ENCODE measurements at places on chromosomes 5 and 9.

- DNase-seq: no peak
Observed at GRCh38 chr5:14222206-14222605, 79.1 kb downstream of the TRIO start.

DNA sequence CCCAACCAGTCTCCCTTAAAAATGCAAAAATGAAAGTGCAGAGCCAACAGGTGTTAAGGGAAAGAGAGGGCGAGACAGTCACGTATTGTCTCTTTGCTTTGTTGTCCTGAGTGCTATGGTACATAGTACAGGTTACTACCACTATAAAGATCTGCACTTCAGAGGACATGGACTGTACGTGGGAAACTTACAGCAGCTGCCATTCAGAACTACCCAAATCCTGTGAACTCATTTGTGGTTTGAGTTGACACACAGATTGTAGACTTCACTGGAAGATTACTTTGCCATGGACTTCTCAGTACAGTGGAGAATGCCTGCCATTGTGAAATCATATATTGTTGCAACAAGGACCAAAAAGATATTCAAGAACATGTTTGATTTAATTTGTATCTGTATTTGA lies 34.8 kb downstream of the FBXO38 start:
- DNase-seq: no peak

- no peak for DNase-seq
Observed at GRCh38 chr9:22124263-22125011, 115.3 kb upstream of the CDKN2B start.

- DNase-seq: no peak
Observed at GRCh38 chr5:105501315-105501714, 1938.7 kb upstream of the NUDT12 start.

GRCh38 chr5:35877655-35878054 lies 21.0 kb downstream of the IL7R start:
- no peak for DNase-seq

DNA sequence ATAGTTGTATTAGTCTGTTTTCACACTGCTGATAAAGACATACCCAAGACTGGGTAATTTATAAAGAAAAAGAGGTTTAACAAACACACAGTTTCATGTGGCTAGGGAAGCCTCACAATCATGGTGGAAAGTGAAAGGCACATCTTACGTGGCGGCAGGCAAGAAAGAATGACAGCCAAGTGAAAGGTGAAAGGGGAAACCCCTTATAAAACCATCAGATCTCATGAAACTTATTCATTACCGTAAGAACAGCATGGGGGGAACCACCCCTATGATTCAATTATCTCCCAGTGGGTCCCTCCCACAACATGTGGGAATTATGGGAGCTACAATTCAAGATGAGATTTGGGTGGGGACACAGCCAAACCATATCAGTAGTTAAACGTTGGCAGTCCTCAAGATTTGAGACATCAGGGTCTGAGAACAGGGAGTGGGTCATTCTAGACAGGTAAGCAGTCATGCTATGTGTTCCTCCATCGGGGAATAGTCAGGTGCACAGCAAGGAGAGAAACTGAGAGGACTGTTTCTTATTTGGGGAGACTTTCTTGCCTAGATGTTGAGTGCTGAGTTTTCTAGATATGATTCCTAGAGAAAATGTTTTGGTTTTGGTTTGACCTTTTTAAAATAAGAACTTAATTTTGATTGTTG lies 45.8 kb upstream of the ENTREP1 start:
- DNase-seq: no peak

DNA sequence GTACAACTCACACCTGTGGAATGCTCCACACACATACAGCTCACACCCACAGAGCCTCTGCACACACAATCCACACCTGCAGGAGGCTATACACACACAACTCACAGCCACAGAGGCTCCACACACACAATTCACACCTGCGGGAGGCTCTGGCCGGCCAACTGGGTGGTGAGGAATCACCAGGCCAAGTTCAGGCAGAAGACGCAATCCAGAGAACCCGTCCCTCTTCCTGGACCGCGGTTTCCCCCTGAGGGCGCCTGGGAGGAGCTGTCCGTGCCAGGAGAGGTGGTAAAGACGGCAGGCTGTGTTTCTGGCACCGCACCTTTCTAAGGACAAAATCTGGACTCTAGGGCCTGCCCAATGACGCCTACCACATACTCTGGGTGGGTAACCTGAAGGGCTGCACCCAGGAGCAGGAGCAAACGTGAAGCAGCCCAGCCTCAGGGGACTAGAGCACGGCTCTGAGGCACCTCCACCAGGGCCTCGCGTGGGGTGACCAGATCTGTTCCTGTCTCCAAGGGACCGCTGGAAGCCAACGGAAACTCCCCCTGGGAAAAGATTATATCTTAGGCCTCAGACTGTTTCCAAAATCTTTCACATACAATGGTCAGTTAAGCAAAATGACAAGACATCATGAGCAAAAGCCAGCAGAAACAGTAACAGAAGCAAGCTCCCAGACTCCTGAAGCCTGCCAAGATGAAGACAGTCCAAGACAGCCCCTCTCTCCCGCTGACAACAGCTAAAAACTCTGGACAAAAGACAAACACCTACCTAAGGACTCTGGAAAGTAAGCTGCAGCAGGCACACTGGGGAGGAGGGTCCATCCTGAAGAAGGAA lies 16.9 kb downstream of the CAMSAP1 start:
- DNase-seq: no peak

DNA sequence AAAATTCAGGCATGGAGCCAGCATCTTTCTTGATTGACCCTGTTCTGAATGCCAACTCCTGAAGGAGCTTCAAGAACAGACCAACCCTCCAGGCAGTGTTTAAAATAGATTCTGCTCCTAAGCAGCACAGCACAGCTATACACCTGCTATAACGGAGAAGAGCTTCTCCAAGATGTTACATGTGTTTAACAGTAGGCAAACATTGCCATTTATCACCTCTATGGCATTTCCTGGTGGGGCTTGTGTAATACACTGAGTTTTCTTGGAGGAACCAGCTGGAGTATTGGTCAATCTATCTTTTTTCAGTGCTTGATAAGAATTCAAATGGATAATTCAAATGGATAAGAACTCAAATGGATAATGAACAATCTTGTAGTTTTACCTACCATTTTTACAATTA lies 615.1 kb downstream of the CDH12 start:
- DNase-seq: no peak

- no peak for DNase-seq
Observed at GRCh38 chr5:170166101-170166500, 60.4 kb downstream of the FOXI1 start.

GRCh38 chr9:105330201-105330600 lies 85.8 kb downstream of the SLC44A1 start:
- no peak for DNase-seq

DNA sequence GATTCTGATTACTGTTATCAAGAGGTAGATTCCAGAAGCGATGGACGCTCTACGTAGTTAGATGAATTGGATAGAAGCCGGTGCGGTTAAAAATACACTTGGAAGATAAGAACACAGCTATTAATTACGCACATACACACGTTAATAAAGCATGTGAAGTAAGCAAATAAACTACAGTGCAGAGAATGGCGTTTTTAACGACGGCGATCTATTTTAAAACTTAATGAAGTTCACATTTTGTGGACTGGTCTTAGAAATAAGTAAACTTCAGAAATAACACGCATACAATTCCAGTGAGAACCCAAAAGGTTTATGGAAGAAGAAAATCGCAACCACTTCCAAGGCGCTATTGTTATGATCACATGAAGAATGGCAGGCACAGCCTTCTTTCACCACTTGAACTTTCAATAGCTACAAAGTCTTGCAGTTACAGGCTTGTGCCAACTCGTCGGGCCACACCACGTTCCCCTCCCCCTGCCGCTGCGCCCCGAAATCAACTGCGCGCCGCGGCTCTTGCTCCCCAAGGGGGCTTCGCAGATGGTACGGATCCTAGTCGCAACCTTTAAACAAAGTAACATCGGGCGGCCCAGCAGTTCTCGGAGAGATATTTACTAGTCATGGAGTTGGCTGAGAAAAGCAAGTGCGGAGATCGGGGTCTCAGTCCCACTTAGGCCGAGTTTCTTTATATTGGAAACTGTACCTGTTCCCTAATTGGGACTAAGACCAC lies 866 bp upstream of the SEMA6A start:
- no peak for DNase-seq

GRCh38 chr9:36834736-36835135 lies 199.3 kb downstream of the PAX5 start:
- DNase-seq: no peak

GRCh38 chr5:137752905-137753690 lies 1.1 kb downstream of the HNRNPA0 start:
- DNase-seq: peak; percentile 56

- DNase-seq: no peak
Observed at GRCh38 chr9:72441848-72442607, 77.0 kb upstream of the ZFAND5 start.

DNA sequence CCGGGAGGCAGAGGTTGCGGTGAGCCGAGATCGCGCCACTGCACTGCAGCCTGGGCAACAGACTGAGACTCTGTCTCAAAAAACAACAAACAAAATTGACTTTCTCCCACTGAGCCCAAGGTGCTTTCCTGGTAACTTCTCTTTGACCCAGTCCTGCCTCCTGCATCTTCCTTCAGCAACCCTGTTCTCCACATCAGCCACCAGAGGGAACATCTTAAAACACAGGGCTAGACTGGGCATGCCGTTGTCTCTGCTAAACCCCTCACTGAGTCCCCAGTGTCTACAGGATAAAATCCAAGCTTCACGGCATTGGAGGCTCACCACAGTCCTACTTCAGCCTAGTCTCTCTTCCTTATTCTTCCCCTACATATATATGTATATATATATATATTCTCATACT lies 39.8 kb upstream of the KCNMB1 start:
- no peak for DNase-seq

GRCh38 chr5:169421677-169422076 lies 120.7 kb upstream of the SLIT3 start:
- DNase-seq: no peak

DNA sequence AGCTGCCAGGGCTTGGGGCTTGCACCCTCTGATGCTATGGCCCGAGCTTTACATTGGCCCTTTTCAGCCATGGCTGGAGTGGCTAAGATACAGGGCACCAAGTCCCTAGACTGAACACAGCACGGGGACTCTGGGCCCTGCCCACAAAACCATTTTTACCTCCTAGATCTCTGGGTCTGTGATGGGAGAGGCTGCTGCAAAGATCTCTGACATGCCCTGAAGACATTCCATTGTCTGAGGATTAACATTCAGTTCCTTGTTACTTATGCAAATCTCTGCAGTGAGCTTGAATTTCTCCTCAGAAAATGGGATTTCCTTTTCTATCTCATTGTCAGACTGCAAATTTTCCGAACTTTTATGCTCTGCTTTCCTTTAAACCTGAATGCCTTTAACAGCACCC lies 337.0 kb upstream of the SMC2 start:
- DNase-seq: no peak

DNA sequence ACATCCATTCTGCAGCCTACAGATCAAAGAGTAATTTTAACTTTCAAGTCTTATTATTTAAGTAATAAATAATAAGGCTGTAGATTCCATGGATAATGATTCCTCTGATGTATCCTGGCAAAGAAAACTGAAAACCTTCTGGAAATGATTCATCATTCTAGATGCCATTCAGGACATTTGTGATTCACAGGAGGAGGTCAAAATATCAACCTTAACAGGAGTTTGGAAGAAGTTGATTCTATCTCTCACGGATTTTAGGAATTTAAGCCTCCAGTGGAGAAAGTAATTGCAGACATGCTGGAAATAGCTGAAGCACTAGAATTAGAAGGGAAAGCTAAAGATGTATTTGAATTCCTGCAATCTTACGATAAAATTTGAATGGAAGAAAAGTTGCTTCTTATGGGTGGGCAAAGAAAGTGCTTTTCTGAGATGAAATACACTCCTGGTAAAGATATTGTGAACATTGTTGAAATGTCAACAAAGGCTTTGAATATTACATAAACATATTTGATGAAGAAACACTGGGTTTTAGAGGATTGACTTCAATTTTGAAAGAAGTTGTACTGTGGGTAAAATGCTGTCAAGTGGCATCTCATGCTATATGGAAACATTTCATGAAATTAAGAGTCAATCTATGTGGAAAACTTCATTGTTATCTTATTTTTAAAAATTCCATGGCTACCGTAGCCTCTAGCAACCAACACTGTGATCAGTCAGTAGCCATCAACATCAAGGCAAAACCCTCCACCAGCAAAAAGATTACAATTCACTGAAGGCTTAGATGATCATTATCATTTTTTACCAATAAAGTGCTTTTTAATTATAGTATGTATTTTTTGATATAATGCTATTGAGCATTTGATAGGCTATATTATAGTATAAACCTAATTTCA lies 1141.0 kb downstream of the CDH12 start:
- no peak for DNase-seq

GRCh38 chr5:72817076-72817481 lies 618 bp downstream of the TNPO1 start:
- DNase-seq: peak; percentile 53

DNA sequence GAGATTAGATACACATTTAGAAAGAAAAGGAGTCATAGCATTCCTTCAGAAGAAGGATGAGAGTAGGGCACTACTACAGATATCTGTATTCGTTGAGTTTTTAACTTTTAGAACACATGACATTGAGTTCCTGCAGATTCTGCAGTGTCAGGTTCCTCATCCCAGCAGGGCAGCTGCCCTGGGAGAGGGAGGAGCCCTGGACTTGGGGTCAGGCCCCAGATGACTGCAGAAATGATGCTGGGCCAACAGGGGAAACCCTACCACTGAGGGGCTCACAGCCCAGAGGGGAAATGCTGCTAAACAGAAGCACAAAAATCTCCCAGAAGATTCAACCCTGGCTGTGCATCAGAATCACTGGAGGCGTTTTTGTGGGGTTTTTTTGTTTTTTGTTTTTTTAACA lies 68.9 kb upstream of the TAF1L start:
- DNase-seq: no peak

GRCh38 chr9:134850611-134851010 lies 30.0 kb upstream of the FCN2 start:
- no peak for DNase-seq

- no peak for DNase-seq
Observed at GRCh38 chr9:105059252-105059651, 131.3 kb upstream of the ABCA1 start.

GRCh38 chr5:149358294-149358651 lies 427 bp downstream of the PCYOX1L start:
- DNase-seq: no peak

- DNase-seq: peak; percentile 52
Observed at GRCh38 chr5:120457839-120458507, 6.1 kb upstream of the PRR16 start.

GRCh38 chr9:68577774-68578591 lies 37.3 kb upstream of the TMEM252 start:
- no peak for DNase-seq

GRCh38 chr9:16598316-16598715 lies 272.2 kb downstream of the BNC2 start:
- DNase-seq: no peak

DNA sequence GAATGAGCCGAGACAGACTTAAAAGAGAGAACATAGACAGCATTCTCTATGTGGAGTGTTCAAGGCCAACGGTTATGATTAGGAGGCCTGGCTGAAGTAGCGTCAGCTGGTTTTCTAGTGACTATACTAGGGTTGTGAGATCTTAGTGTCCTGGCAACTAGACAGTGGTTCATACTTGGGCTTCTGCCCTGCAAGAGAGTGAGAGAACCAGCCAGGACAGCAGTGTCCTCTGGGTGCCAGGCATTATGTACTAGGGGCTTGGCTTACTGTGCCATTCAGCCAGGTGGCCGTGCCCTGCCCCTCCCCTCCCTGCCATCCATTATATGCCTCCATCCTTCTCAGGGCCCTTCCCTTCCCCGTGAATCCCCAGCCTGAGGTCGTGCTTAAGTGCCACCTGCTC lies 56.8 kb downstream of the TRIO start:
- DNase-seq: no peak

All from immature natural killer cell (primary cell).